MCF 10A (cell line): ENCODE measurements at places on chromosomes 5 and 9.

DNA sequence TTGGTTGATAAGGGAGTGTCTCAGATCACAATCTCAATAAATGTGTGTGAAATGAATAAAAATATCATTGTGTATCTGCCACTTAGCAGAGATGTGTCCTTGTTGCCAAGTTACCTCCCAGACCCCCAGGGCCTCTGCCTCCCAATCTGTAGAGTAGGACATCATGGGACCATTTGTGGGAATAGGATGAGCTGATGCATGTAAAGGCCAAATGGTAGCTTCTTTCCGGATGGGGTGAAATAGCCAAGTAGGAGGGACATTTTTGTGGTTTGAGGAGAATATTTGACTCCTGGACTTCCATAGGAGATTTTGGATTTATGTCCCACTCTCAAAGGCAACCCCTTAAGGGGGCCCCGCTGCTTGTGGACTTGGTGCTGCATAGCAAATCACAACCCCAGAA is 82.6 kb upstream of the HRH2 start:
- no peak for DNase-seq

GRCh38 chr5:102737161-102737560 is 17.9 kb upstream of the PAM start:
- DNase-seq: no peak

- no peak for DNase-seq
Measured at GRCh38 chr5:34915856-34916192, 313 bp downstream of the BRIX1 start.

DNA sequence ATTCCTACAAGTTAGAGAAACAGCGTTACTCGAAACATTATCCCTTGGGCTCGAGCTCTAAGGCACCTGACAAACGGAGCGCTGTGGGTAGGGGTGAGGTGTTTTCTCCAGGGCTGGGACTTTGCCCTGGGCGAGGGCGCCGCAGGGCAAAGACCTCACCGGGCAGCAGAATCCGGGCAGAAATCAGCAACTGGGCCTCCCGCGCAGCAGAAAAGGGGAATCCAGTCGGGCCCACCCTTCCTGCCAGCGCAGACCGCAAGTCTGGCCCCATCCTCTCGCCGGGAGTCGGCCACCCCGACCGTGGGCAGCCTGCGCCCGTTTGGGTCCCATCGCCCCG is 430 bp upstream of the MSH3 start:
- peak; percentile 18 for DNase-seq

- DNase-seq: no peak
Measured at GRCh38 chr9:9585920-9586319, 1026.9 kb downstream of the PTPRD start.

GRCh38 chr5:151448038-151448985 is 909 bp downstream of the SLC36A1 start:
- peak; percentile 57 for DNase-seq

- DNase-seq: peak; percentile 11
Measured at GRCh38 chr5:45694255-45694814, 1.8 kb downstream of the HCN1 start.

- DNase-seq: no peak
Measured at GRCh38 chr9:133531293-133531692, 3.2 kb upstream of the ADAMTSL2 start.

DNA sequence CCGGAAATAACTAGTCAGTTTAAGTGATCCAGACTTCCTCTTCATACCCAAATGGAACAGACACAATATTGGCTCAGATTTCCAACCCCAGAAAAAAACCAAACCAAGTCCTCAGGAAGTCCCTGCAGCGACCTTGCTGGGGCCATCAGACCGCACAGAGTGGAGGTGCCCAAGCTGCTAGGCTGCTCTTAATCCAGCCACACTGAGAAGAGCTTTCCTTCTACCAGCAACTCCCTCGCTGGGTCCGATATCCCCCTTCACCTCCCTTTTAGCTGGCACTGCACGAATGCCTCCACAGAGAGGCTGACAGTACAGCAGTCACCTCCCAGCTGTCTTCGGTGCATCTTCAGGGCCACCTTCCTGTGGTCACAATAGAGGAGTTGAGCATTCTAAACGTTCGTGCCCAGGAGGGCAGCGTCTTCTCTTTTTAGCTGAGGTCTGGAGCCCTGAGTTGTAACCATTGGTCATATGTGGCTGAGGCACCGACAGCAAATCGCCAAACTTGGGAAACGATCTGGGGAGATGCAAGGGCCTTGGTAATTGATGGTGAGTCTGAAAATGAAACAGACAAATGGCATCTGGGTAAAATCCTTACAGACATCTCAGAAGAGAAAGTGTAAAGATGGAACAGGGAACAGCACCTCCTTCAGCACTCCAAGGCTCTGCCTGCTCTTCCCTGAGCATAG is 5.7 kb downstream of the NAIF1 start:
- no peak for DNase-seq

DNA sequence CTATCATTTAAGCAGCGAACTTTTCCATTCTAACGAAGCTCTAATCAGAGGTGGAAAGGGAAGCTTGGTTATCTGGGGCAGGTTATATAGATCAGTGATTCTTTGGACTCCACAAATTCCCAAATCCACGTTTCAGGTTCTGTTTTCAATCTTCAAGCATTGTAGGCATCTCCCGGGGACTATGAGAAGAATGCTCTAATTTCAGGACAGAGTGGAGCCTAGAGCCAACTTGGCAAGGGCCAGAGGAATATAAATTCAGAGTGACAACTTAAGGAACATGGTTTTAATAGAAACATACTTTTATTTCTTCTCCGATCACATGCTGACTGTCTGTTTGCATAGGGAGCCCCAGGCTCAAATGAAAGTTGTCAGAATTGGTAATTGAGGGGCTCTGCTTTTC is 514.0 kb upstream of the KLF4 start:
- no peak for DNase-seq

GRCh38 chr5:23012842-23013241 is 159.7 kb upstream of the CDH12 start:
- peak; percentile 22 for DNase-seq
